ENCODE measurements at places on chromosomes 5 and 9.

GRCh38 chr5:143682929-143683386 lies 129.0 kb upstream of the HMHB1 start:
- no peak for DNase-seq

- no peak for DNase-seq
Measured at GRCh38 chr5:161284445-161284844, 262.1 kb downstream of the GABRB2 start.

DNA sequence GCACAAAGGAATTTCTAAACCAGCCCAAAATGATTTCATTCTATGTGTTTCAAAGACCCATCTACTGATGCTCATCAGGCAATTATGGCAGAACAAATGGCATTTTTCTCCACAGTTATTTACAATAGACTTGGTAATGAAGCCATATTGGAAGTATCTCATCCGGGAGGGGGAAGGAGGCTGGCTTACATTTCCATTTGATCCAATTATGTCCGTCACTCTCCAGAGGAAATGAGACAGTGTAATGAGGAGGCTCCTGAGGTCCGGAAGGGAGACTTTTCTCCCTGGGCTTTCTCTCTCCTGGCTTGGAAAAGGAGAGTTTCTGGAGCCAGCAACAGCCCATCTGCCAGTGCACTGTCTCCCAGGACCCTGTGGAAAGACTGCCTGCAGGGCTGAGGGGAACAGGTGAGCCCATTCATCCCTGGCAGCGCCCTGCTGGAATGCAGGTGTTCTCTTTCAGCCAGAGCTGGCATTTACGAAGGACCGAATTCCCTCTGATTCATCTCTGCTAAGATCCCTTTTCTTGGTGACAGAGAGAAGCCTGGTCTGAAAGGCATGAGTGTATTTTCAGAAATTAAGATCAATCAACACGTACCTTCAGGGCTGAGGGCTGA lies 54.9 kb upstream of the SAP30L start:
- DNase-seq: no peak

DNA sequence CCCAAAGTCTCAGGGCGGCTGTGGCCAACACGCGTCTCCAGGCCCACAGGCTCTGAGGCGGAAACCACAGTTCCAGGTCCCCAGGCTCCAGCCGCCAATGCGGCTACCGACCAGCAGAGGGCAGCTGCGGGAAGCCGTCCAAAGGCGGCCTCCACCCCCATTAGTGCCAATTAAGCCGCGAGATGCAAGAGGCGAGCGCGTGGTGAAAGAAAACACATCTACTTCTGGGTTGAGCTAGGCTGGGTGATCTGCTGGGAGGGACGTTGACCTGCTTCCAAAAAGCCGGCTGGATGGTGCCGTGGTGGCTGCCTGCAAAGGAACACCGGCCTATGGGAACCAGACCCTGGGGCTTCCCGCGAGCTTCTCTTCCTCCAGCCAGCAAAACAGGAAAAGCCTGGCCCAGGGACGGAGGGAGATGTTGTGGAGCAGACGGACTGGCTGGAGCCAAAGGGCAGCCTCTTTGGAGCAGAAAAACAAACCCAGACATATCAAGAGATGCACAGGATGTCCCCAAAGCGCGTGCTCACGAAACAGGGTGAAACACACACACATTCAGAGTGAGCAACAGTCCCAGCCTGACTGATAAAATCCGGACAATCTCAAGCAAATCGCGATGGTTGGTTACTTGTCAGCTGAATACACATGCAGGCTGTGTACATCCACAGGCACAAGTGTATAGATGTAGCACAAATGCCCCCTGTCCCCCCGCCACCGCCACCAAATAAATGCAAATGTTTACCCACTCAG lies 187.1 kb upstream of the BRINP1 start:
- DNase-seq: peak; percentile 29

DNA sequence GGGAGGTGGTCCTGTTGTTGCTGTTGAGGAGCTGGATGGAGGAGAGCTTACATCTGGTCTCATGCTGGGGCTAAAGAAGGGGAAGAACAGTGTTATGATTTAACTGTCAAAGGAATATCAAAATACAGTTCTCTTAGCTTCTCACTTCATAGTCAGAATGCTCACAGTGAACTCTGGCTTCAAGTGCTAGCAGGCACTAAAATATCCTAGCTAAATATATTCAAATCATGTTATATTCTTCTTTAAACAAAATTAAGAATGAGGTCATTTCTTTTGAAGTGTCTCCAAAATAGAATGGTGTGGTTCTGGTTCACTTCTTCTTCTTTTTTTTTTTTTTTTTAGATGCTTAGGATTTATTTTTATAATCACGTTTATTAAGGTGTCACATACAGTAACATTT lies 89.4 kb downstream of the NR3C1 start:
- DNase-seq: no peak

DNA sequence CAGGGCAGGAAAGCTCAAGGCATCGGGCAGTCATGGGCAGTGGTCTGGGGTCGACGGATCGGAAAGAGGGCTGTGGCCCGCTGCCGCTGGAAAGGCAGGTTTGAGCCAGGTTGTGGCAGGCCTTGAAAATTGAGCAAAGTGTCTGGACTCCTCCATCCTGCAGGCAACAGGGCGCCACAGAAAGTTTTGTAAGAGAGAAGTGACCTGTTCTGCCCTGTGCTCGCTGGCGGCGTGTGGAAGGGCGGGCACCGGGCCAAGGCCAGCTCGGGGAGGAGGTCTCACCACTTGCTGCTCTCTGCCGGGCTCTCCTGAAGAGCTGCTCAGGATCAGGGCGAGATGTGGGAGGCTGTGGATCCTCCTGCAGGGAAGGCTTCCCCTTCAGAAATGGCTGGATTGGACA lies 41.4 kb upstream of the FAT2 start:
- no peak for DNase-seq

- no peak for DNase-seq
Measured at GRCh38 chr5:132387640-132388117, 18.2 kb downstream of the SLC22A5 start.

DNA sequence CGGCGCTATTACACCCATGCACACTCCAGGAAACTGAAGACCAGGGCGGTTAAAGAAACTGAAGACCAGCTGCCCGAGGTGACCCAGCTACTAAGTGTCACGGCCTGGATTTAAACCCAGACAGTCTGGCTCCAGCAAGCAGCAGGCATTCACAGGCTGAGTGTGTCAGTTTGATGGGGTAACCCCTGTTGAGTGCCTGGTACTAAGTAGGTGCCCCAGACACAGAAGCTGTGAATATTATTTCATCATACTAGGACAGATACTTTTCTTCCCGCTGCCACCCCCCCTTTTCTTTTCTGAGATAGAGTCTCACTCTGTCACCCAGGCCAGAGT lies 7.3 kb downstream of the ENG start:
- no peak for DNase-seq

DNA sequence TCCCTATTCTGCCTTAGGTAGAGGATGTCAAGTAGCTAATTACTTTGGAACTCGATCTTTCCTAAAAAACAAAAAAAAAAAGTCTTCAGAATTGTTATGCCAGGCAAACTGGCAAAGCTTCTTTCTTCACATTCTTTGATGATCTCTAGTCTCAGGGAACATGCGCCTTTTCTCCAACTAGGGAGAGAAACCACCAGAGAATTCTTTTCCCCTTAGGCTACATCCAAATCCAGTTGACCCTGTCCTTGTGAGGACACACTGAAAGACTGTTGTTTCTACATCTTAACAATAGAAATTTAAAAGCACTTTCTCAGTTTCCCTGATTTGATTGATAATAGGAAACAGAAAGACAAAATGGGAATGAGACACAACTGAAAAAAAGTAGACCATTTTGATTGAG lies 94.7 kb upstream of the ITGA2 start:
- no peak for DNase-seq

All from NCI-H1048 (cell line).